B cell (primary cell): ENCODE measurements at places on chromosomes 12 and 14.

DNA sequence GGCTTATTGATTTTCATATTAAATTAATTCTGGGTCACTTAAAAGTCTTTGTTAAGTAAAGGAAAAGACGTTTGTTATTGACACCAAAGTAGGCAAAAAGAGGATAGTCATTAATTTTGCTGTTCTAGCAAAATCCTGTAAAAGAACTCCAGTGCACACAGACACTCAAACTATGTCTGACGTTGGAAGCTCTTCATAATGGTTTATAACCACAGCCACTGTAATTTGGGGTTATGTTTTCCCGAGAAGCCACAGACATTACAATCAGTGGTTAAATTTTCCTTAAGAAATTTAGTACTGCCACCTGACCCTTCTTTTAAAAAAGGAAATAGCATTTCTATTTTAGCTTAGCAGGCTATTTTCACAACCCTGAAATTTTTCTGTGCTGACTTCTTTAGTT is 267.5 kb downstream of the CCDC91 start:
- DNase-seq = no peak

- no peak for DNase-seq
These were observed 50.5 kb downstream of the KRT80 start for GRCh38 chr12:52141306-52141705.

DNA sequence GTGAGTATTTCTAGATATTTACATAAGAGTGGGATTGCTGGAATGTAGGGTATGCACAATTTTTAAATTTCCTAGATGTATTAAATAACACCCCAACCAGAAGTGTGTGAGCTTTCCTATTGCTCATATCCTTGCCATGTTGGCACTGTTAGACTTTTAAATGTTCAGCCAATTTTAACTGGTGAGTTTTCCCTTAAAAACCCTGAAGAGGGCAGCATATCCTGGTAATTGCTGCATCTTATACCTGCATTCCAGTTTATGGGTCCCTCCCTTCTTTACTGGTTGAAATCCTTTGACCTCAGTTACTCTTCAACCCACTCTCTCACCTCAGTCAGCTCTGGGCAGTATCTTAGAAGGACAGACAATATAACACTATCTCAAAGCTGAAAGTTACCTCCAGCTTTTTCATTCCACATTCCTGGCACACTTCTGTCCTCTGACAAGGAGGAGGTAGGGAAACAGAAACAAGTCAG is 270.6 kb downstream of the PAWR start:
- DNase-seq = no peak

GRCh38 chr12:90959538-90960139 is 4.7 kb upstream of the CCER1 start:
- peak; percentile 40 for DNase-seq

DNA sequence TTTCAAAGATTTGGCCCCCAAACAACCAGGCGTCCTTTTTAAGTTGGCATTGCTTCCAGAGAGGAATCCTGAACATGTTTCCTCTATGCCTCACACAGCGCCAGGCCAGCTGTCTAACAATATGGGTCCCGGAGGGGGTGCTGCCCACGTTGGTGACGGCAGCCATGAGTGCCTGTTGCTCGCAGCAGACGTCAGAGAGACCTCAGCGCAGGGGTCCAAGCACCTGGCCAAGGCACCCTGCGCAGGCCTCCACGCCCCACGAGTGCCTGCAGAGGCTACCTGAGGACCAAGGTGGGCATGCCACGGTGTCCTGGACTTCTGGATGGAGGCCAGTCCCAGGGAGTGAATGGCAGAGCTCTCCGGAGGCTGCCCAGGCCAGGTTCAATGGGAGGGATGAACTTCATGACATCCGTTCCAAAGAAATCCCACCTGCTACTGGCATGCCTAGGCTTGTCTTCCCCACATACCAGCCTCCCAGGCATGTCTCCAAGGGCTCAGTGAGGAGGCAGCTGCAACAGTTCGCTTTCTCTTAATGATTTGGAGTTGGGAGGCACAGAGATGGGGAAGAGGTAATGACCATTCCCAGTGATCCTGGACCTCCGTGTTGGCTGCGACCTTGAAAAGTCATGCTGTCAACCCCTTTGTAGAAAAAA is 11.6 kb upstream of the FOXN3 start:
- no peak for DNase-seq

DNA sequence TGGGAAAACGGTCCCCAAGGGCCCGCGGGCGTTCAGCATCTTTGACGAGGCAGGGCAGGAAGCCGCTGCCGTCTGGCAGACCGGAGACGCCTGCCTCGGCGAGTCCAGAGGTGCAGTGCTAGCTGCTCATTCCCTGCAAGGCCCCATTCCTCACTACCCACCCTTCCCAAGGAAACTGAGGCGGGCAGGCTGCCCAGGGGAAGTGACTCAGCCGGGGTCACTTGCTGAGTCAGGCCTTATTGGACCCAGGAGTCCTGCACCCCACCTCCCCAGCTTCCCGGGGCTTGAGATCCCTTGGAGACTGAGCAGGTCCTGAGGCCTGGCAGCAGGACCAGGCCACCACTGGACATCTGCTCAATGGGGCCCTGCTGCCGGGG is 3.7 kb downstream of the SH2B3 start:
- no peak for DNase-seq

DNA sequence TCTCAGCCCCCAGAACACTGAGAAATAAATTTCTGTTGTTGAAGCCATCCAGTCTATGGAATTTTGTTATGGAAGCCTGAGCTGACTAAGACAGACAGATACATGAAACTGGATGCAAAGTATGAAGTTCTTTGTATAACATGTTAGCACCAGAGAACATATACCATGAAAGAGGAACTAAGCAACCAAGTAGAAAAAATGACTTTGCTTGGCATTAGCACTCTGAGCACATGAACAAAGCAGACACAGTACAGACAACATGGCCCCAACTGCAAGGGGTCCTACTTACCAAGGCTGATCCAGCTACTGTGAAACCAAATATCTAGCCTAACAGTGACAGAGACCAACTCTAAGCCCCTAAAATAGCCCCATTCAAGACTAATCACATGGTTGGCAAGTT is 13.8 kb downstream of the EXOC5 start:
- peak; percentile 22 for DNase-seq

GRCh38 chr12:13163868-13164635 is 32.5 kb upstream of the EMP1 start:
- DNase-seq = no peak

- no peak for DNase-seq
These were observed 111.5 kb downstream of the SRGAP1 start for GRCh38 chr12:63955831-63956666.

DNA sequence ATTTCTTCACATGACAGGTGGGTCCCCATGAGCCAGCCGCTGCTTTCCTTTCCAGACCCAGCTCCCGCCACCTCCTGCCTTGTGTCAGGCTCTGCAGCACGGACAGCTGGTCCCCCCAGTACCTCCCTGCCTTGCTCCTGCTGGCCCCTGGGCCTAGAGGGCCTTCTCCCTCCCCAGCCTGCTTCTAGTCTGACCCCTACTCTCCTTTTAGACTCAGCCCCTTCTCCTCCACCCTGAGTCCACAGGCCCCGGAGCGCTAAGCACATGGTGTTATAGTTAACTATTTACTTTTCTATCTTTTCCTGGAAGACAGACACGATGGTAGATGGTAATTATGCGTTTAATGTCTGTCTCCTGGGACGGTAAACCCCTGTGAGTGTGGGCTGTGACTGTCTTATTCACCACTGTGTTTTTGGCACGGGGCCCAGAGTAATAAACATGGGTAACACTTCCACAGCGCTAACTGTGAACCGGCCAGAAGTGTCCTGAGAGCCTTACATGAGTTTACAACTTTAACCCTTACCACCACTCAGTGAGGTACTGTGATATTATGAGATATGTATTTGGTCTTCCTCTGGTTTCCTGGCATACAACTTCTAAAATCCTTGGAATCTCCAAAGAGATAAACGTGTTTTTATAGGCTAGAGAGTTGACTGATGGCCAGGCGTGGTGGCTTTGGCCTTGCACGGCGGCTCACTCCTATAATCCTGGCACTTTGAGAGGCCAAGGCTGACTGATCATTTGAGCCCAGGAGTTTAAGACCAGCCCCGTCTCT is 41.2 kb downstream of the DGLUCY start:
- DNase-seq = no peak

DNA sequence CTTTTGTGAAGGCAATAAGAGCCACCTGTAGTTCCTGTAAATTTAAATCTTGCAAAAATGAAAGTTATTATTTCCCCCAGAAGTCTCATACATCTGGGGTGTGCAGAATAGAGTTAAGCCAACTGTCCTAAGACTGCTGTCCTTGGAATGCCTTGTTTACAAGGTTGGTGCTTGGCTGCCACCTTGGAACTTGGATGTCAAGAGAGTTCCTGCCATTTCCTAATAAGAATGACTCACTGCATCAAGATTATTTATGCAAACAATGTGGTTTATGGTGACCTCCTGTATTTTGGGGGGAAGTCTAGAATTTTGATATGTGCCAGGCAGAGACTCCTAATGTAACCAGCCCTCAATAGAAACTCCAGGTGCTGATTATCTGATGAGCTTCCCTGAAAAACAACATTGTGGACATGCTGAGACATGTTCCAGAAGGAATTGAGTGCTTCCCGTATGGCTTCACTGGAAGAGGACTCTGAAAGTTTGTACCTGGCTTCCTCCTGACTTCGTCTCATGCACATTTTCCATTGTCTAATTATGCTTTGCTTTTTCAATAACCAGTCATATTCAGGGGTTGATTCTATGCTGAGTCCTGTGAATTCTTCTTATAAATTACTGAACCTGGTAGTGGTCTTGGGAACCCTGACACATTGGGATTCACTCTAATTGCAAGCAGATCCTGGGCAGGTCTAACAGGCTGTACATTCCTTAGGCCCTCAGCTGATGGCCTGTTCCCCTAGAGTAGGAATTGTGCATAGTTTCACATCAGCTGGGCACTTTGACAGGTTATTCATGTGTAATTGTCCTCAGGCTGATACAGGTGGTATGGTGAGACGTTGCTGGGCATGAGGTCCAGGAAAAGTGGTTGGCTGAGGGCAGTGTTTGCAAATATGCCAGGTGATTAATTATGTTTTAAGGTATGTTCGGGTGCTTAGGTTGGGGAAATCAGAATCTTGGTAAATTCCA is 1370.7 kb upstream of the TMEM132C start:
- no peak for DNase-seq

GRCh38 chr12:13223179-13223804 is 26.8 kb downstream of the EMP1 start:
- DNase-seq = no peak

GRCh38 chr12:93740751-93741150 is 63.6 kb downstream of the CRADD start:
- DNase-seq = peak; percentile 19
